ENCODE measurements at places on chromosomes 1 and 21. TPM values are rescaled to one million over a fixed set of nuclear protein-coding genes. Genes with fewer than 3 reads are reported as not detected.

The RNF186 gene
- total RNA-seq, result not detected

The PLPP3 gene
- total RNA-seq, result not detected

The CNIH3 gene
- 1.4 TPM for total RNA-seq

The HES2 gene
- total RNA-seq, result 0.70 TPM

The TNFRSF18 gene
- 115 TPM for total RNA-seq

The KRTAP22-2 gene
- total RNA-seq, result not detected

The TRIM46 gene
- total RNA-seq, result 18.3 TPM

The SH3BP5L gene
- 32.0 TPM for total RNA-seq

The TMEM269 gene
- total RNA-seq, result not detected

The LRRC8D gene
- 19.4 TPM for total RNA-seq

The FAM78B gene
- total RNA-seq, result 0.28 TPM

The HRNR gene
- total RNA-seq, result not detected

The CD84 gene
- total RNA-seq, result 21.6 TPM

The ADAM30 gene
- not detected for total RNA-seq

The AK5 gene
- total RNA-seq, result 0.86 TPM

The NPL gene
- total RNA-seq, result 3.7 TPM

The LCE2A gene
- not detected for total RNA-seq

The LCK gene
- total RNA-seq, result 469 TPM

The RIMKLA gene
- 3.1 TPM for total RNA-seq
